Activated CD4-positive, alpha-beta T cell treated with anti-CD3 and anti-CD28 coated beads for 36 hours (primary cell): ENCODE measurements at places on chromosomes 6 and 20. TPM values are rescaled to one million over a fixed set of nuclear protein-coding genes. Genes with fewer than 3 reads are reported as not detected.
A peak's percentile ranks its signal among the peaks of the same experiment; 100 is the strongest.

DNA sequence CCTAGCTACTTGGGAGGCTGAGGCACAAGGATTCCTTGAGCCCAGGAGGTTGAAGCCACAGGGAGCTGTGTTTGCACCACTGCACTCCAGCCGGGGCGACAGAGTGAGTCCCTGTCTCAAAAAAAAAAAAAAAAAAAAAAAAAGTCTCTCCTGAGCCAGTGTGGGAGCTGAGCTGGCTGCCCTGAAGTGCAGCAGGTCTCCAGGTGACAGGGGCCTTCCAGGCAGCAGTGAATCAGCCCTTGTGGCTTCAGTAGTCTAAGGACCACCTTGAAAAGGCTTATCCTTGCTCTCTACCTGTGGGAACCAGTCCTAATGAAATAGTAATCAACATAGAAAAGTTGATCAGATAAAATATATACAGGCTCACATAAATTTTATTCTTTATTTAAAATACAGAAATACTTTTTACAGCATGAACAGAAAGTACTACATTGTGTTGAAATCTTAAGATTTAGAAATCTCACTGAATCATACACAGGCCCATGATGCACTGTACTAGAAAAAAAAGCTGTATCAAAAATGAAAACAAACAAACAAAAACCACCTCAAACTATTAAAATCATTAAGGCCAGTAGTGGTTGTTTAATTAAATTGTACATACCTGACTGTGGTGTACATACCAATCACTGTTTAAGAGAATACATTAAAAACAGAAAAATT, 128.9 kb downstream of the SCML4 start:
- no peak for DNase-seq

DNA sequence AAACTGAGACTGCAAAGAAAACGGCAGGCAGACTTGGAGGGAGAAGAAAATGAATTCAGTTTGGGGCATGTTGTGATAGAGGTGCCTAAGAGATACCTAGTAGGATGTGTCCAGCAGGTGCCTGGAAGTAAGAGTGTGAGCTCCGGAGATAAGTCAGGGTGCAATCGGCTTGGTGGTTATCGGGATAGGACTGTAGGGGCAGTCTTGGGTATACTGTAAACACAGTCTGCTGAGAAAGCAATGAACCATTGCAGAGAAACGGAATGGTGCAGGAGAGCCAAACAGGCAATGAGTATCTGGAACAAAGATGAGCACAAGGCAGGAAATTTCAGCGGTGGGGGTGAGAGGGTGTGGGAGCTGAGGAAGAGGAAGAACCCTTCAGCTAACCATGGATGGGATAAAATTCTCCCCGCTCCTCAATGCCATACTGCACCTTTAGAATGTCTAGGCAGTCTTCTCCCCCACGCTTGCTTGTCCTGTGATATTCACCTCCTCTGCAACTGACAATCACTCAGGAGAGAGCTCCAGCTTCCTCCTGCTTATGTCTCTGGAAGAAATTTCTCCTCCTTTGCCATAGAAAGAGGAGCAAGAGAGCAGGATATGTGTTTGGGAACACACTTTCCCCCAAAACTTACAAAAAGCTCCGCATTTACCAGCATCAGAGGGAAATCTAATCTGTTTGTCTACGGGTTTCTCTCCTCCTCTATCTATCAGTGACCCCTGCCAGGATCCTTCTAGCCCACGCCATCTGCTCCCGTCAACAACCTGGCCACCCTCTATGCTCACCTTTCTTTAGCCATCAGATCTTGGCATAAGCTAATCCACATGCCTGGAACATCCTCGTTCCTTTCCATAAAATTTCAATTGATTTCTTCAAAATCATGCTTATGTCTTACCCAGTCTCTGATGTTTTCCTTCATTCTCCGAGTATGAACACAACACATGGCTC, 381.7 kb upstream of the JARID2 start:
- no peak for DNase-seq

DNA sequence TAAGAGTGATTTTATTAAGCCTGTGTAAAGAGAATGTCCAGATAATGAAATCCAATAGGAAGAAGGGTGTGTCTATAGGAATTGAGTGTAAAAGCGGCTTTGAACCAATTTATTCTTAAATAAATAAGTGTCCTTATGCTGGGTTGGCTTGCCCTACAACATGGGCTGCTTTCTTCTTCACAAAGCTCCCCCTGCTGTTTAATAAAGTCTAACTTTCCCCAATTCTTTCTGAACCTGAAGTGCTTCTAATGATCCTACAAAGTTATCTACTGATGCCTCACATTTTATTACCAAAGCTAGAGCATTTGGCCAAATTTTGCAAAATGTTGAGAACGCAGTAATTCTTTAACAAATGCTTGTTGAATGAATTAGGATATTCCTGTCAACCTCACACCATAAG, 36.3 kb upstream of the SIRT5 start:
- no peak for DNase-seq

DNA sequence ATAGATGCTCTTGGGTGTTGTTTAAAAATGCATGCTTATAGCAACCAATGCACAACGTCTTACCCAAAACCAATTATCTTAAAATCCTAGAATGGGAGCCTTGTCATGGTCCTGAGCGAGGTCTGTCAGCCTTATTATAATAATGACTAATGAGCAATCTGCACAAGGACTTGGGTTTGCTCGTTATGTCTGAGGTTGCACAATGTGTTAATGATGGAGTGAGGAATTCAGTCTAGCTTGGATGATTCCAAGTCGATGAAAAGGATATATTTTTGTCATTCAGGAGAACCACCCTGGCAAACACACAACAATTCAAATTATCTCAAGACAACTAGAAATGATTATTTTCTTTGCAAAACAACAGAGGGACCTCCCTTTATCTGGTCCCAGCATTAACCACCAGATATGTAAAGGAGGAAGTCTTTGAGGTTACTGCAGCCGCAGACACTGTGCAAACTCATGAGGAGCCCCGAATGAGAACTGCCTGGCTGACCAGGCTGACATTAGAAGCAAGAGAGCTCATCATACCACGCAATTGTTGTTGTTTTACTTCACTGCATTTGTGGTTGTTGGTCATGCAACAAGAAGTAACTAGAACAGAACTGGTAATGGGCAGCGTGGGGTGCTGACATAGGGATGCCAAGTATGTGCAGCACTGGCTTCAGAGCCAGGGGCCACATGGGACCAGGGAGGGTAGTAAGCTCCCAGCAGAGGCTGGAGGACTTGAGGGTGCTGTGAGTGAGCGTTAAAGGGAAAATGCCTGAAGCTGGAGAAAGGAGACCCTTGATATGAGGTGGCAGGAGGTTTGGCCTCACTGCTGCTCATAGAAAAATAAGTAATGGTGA, 488.3 kb downstream of the CDH26 start:
- no peak for DNase-seq

GRCh38 chr6:44489910-44490604, 102.6 kb downstream of the CDC5L start:
- DNase-seq = no peak

DNA sequence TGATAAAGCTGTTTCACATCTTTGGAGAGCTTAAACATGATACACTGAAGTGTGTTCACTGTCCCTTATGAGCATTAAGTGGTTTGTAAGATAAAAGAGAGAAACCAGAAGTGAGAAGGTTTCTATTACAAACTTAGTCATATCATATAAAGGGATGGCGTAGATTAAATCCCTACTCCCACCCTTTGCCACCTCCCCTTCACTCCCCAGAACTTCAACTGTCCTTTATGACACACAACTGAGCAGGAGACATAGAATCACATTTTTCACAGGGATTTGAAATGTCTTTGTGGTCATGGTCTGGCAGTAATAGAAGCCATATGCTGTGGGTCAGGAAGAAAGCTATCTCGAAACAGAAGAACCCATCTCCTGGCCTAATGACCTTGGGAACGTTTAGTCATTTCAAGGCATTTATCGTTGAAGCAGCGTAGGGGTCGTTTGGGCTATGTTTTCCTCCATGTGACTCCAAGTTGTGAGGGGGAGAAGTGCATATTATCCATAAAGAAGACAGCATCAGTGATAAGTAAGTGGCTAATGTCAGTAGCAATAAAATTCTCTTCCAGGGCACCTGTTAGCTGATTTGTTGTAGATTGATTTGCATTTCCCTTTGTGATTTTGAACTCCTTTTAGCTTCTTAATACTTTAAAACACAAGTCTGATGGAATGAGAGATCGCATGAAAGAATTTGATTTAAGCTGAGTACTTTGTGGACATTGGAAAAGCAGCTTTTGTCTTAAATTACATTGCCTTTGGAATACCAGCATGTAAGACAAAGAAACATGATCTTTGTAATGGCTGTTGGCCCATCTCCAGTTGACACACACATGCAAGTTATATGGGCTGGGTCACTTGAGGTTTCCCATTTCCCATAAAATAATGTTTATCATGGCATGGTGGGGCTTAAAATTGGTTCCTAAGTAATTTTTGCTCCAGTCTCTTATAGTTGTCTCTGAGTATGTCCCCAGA, 501.5 kb upstream of the FLRT3 start:
- no peak for DNase-seq

DNA sequence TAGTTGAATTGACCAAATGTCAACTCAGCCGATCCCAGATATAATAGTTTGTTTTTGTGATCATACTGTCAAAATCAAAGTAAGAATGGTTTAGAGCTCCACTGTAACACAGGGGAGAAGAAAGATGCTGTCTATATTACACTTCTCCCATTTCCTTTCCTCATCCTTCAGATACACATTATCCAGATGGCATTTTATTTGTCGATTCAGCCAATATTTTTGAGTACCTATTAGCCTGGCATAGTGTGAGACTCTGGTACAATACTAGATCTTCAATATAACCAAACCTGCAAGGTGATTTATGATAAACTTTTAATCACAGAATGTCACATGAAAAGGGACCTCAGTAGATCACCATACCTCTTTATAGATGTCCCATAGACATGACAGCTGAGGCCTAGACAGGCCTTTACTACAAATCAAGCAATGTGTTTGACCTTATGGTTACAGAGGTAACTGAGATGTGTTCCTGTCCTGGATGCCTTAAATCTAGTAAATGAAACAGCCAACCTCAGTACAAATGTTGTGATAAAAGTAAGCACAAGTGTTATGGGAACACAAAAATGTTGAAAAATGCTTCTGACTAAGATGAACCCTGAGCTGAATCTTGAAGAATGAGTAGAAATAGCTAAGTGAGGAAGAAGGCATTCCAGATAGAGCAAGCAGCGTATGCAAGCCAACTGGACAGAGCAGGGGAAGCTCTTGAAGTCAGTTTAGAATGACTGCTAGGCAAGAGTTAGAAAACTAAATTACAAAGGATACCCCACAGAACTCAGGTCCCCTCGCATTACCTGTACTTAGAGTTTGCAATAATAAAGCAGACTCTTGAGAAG, 1.9 kb downstream of the FBXO9 start:
- DNase-seq = no peak

DNA sequence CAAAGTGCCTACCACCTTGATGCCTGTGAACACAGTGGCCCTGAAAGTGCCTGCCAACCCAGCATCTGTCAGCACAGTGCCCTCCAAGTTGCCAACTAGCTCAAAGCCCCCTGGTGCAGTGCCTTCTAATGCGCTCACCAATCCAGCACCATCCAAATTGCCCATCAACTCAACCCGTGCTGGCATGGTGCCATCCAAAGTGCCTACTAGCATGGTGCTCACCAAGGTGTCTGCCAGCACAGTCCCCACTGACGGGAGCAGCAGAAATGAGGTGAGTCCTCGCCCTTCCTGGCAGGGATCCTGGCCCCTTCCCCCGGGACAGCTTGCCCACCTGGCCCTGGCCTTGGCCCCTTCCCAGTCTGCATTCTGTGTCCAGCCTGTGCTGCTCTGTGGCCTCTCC, 17.9 kb downstream of the MAVS start:
- DNase-seq = no peak

- DNase-seq = peak; percentile 53
Measured at GRCh38 chr6:46015119-46015968, at the start of gene CLIC5. CLIC5 (minus strand) TSS chr6:46015860; CDS start chr6:46015542, 318 bp downstream.

GRCh38 chr6:91487696-91488392, 901.0 kb upstream of the MAP3K7 start:
- no peak for DNase-seq

DNA sequence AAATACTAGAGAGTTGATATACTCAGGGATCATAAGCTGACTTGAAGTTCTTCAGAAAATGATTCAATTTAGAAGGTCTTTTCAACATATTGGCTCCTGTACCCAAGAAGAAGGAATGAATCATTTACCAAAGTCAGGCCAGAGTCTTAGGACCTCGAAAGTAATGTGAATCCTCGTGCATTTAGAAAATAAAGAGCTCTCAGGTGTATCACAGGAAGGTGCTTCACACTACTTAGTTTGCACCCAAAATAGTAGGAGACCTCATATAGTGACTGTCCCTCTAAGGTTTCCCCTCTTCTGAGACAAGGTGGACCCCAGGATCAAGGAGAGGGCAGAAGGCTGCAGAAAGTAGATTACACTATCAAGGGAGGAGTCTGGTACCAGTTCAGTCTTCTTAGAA, 71.8 kb downstream of the F13A1 start:
- no peak for DNase-seq

GRCh38 chr20:25399037-25399430, 8.4 kb upstream of the ABHD12 start:
- peak; percentile 15 for DNase-seq

DNA sequence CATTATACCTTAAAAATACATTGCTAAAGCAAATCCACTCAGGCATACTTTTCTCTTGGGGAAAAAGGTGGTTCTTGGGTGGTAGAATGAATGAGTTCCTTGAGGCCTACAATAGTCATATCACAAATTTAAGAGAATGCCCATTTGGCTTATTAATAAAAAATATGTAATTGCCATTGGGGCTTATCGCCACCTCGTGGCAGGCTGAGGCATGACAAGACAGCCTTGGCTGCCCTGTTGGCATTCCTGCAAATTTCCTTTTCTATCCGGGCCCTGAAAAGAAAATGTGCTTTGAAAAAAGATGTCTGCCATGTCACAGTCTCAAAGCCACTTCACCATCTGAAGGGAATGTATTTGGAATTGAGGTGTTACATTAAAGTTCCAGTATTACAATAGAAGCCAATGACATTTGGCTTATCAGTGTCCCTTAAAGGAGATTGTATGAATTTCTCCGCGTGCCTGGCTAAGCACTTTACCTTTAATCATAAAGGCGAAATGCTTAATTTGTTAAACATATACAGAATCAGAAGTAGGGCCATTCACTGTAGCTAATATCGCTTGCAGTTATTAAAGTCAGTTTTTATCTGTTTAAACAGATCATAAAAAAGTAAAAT, 188.3 kb upstream of the ZFP64 start:
- DNase-seq = peak; percentile 54

DNA sequence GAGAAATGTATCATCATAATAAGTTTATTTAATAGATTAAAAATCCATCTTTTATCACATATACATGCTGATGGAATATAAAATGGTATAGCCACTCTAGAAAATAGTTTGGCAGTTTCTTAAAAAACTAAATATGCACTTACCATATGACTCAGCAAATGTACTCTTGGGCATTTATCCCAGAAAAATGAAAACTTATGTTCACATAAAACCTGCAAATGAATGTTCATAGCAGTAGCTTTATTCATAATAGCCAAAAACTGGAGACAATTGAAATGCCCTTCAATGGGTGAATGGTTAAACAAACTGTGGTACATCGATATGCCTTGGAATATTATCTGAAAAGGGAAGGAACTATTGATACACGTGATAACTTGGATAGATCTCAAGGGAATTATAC, 6.4 kb upstream of the NCOA7 start:
- DNase-seq = no peak

GRCh38 chr6:79941489-79942151, 5.7 kb downstream of the ELOVL4 start:
- no peak for DNase-seq

- no peak for DNase-seq
Measured at GRCh38 chr20:62486484-62486883, 10.7 kb upstream of the GATA5 start.

The POLR1H gene
- 38.2 TPM for total RNA-seq

The MYT1 gene
- 0.14 TPM for total RNA-seq

The FGD2 gene
- 0.50 TPM for total RNA-seq

The DDO gene
- total RNA-seq = not detected

The TMEM244 gene
- total RNA-seq = not detected

The ULBP2 gene
- total RNA-seq = 0.43 TPM

The SEL1L2 gene
- not detected for total RNA-seq

The BPIFB1 gene
- total RNA-seq = not detected
